CD4-positive, alpha-beta T cell treated with Interleukin-15 for 1 hour (primary cell): ENCODE measurements at places on chromosomes 5 and 9.

DNA sequence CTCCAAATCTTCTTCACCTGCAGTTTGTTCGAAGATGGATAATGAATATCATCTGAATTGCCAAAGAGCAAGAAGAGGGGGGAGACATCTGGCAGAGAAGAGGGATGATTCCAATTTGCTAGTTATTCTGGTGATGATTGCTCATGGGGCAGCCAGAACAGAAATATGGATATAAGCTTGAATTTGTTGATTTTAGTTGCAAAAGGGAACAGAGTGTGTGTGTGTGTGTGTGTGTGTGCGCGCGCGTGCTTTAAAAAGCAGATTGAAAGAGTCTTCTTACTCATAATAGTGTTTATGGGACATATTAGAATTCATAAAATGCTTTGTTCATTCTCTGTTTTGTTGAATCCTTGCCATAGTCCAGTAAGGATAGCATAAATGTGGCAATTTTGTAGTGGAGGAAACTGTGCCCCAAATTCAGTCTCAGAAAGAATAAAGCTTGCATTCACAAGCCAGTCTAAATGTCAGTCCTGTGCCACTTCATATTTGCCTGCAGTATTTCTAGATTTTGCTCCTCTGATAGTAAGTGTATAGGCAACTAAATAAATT lies 436.3 kb upstream of the KLF4 start:
- DNase-seq = no peak

DNA sequence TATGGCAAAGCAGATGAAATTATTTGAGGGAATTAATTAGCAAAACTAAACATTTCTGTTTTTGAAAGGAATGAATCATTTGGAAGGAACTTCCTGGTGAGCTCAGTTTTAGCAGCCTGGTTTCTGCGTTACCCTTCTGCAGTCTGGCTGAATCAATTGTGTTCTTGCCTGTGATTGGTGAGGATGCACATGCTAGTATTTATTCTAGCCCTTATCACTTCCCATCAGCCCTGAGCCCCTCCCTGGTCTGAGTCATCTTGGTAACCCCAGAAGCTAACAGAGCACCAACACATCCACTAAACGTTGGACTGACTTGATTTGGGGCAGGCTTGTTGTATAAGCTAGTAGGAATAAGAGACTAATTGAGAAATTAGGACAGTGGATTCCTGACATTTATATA lies 6.6 kb downstream of the TJP2 start:
- DNase-seq = peak; percentile 58

- DNase-seq = no peak
Observed at GRCh38 chr9:92990461-92990860, 43.1 kb downstream of the FGD3 start.

DNA sequence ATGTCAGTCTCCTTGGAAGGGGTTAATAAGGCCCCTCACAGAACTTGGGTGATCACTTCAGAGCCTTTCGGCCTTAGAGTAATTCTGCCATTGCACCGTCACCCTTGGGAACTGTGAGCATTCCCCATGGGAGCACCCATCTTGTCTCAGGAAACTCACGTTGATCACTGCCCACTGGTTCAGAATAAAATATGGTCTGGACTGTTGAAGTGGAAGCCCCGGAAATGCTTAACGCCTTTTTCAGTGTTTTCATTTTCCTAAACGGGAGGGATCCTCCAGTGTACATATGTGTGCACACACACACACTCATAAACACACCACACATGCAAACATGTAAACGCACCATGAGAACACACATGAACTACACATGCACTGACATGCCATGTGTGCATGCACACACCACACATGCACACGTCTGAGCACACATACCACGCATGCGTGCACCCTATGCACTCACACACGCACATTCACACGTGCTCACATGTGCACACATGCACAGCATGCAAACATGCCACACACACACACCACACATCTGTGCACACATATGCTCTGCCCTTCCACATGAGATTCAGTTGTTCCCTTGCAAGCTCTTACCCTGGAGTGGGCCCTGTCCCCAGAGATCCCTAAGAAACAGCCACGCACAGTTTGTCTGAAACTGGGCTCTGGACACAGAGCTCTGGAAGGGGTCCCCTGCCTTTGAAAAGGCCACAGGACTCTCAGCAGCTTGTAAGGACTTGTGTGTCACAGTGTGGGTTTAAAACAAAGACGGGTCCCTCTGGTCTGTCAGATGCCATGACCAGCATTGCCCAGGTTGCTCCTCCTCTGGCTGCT lies 17.0 kb downstream of the MRPL36 start:
- DNase-seq = no peak

DNA sequence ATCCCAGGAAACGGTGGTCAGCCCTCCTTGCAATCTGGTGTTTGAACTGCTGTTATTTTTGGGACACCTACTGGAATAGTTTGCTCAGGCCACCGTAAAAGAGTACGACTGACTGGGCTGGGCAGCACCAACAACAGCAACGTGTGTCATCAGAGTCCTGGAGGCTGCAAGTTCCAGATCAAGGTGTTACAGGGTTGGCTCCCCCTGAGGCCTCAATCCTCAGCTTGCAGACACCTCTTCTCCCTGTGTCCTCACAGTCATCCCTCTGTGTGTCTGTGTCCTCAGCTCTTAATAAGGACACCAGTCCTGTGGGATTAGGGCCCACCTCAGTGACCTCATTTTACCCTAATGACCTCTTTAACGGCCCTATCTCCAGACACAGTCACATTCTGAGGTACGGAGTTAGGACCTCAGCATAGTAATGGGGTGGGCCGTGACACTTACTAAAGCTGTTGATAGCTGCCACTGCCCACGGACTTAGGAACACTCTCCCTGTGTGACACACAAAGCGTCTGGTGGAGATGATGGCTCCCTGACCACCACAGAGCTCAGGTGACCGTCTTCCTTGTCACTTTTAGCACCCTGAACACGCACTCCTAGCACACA lies 16.8 kb downstream of the GLT6D1 start:
- DNase-seq = no peak

DNA sequence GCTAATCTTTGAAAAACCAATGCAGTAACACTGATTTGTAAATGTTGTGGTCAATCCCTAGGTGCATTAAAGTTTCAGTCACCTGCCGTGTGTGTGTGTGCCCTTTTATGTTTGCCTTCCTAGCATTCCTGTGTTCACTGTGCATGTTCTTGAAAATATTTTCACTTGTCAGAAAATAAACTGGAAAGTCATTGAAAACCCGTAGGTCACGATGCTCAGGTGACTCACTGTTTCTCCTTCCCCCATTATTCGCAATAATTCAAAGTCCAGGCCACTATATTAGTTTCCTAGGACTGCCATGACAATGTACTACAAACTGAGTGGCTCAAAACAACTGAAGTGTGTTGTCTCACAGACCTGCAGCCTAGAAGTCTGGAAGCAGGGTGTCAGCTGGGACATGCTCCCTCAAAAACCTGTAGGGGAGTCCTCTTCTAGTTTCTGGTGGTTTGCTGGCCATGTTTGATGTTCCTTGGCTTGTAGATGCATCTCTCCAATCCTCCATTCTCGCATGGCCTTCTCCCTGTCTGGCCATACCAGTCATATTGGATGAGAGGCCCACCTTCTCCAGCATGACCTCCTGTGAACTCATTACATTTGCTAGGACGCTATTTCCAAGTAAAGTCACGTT lies 29.3 kb downstream of the MARVELD2 start:
- no peak for DNase-seq

DNA sequence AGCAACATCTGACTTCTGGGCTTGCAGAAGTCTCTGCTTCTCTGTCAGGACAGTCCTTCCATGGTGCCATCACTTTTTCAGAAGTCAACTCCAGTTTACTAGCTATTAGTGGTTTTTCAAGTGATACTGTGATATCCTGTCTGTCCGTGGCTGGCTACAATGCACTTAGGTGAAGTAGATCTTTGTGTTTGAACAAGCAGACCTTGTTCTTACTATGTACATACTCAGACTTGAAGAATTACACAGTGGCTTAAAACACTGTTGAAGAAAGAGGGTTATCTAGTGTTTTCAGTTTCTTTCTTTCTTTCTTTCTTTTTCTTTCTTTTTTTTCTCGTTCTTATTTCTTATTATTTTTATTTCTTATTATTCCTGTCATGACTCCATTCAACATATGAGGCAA lies 228.7 kb downstream of the NTRK2 start:
- DNase-seq = no peak

GRCh38 chr9:133844398-133844784 lies 106.2 kb upstream of the SARDH start:
- DNase-seq = peak; percentile 28

DNA sequence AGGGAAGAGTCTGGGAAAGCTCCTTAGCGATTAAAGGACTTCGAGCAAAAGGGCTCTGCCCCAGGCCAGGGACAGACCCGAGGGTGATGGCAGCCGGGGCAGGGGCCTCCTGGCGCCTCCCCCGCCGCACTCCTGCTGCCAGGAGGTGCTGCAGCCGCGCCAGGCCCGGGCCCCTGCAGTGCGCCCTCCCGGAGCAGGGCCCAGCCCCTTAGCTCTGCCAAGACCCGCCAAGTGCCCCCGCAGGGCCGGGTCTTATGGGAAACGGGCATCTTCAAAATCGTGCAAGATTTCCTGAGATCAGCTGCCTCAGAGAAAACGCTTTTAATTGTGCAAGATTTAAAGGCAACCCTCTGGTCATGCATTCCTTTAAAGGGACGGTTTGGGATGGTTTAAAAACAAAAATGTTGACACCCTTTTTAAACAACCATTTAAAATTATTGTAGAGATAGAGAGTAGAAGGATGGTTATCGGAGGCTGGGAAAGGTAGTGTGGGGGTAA lies 52.4 kb downstream of the CDC14B start:
- DNase-seq = no peak

- no peak for DNase-seq
Observed at GRCh38 chr5:83440826-83441225, 30.7 kb upstream of the VCAN start.

GRCh38 chr9:78115073-78115472 lies 83.5 kb upstream of the GNAQ start:
- no peak for DNase-seq

- DNase-seq = peak; percentile 58
Observed at GRCh38 chr9:71638627-71639026, 129.7 kb downstream of the CEMIP2 start.

DNA sequence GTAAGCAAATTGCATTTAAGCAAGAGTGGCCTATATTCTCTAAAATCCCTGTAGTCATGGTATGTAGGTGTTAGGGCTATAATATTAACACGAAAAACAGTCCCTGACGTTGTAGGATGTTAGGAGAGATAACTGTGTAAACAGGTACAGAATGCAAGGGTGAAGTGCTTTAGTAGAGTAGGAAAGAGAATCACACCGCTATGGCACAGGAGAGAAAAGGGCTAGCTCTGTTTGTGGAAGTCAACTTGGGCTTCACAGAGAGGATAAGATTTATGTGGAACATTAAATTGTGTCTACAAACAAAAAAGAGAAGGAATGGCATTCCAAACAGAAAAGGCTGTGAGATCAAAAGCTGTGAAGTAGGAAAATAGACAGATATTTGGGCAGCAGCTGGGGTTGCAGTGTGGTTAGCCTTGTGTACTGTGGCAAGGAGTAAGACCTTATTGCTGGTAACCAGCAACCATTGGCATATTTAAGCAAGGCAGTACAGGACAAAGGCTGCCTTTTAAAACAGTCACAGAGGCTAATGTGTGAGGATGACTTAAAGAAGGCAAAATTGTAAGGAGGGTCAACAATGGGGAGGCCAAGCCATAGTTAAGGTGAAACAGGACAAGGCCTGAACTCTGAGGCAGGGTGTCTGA lies 337.5 kb upstream of the ADAMTSL1 start:
- DNase-seq = no peak

- no peak for DNase-seq
Observed at GRCh38 chr5:137714946-137715345, 20.9 kb downstream of the KLHL3 start.

- DNase-seq = no peak
Observed at GRCh38 chr5:120808606-120809005, 344.5 kb downstream of the PRR16 start.

- no peak for DNase-seq
Observed at GRCh38 chr9:17166346-17166745, 31.5 kb downstream of the CNTLN start.

GRCh38 chr5:119402555-119402954 lies 46.7 kb downstream of the TNFAIP8 start:
- DNase-seq = no peak

DNA sequence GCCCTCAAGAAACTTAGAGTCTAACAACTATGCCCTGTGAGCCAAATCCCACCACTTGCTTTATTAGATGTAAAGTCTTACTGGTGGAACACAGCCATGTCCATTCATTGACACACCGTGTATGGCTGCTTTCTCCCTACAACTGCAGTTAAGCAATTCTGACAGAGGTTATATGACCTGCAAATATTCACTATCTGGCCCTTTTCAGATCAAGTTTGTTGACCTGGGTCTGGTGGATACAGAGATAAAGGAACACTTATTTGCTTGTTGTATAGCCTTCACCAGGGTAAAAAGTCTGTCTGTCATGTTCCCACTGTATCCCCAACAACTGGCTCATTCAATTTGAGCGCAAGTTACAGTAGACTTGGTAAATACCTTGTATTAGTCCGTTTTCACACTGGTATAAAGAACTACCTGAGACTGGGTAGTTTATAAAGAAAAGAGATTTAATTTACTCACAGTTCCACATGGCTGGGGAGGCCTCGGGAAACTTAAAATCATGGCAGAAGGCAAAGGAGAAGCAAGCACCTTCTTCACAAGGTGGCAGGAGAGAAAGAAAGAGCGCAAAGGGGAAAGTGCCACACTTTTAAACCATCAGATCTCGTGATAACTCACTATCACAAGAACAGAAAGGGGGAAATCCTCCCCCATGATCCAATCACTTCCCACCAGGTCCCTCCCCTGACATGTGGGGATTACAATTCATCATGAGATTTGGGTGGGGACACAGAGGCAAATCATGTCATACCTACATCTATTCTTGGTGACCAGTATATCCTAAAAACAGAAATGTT lies 27.9 kb downstream of the DEPDC1B start:
- DNase-seq = no peak

DNA sequence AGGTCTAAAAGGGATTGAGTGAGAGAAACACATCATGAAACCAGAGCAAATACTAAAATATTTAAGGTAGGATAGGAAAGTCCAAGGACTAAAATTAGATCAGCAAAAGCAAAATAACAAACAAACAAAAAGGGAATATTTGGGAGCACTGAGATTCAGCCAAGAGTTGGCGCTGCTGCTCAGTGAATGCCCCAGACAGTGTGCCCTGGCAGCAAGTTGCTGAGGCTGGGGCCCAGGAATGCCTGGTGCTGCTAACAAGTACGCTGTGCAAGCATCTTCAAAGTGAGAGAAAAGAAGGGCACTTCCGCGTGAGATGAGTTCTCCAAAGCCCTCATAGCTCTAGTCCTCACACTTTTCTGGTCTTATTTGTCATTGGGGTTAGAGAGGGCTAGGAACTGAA lies 603.3 kb downstream of the EFNA5 start:
- DNase-seq = no peak
